ENCODE measurements at places on chromosomes 16 and 17. TPM values are rescaled to one million over a fixed set of nuclear protein-coding genes. Genes with fewer than 3 reads are reported as not detected.

Gene RAC3
- total RNA-seq: 14.0 TPM

- peak; percentile 68 for DNase-seq
Observed at GRCh38 chr17:45432405-45433158, at the start of gene ARHGAP27. Gene ARHGAP27, minus strand, starts transcription at chr17:45432870. Its CDS starts 2,591 bp downstream, at chr17:45430279.

DNA sequence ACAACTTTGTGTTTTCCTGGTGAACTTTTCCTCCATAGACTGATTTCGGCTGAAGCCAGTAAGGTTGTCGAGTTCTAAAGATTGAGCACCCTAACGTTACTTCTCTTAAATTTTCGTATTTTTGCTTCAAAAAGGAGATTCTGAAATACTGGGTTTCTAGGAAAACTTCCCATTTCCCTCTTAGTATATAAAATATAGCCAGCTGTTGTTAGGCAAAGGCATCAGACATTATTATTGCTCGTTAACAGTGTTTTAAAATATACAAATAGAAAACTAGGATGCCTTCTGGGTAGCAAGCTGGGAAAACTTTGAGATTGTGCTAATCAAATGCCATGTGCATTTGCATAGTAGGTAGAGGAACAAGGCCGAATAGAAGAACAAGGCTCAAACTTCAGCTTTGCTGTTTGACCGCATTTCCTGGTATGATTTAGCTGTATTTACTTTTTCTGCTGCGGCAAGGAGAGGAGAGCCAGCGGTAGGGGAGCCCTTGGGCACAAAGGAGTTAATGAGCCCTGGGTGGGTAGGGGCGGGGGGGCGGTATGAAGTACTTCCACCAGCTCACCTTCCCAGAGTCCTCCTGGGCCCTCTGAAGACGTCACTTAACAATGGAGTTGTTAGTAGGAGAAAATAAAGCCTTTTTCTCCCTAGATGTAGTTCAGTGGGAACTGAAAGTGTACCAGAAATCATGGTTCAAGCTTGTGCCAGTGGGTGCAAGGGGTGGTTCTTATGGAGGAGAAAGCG is 151.9 kb downstream of the MSI2 start:
- no peak for DNase-seq

DNA sequence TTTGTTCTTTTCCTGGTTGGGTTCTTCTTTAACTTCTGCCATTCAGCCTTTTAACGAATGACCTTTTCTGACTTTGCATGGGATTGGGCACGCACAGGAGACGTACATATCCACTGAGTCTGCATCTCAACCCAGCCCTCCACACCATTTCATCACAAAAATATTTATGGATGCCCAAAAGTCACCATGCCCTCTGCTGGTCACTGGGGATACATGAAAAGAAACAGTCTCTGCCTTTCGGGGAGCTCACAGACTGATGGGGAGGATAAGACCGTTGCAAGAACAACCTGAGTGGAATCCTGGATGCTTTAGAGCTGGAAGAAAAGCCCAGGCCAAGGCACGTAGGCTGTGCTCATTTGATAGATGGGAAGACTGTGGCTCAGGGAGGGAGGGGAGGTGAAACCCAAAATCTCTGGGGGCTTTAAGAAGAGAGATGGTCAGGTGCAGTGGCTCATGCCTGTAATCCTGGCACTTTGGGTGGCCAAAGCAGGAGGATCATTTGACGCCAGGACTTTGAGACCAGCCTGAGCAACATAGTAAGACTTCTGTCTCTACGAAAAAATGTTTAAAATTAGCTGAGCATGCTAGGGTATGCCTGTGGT is 7.9 kb upstream of the MT2A start:
- peak; percentile 76 for DNase-seq

- no peak for DNase-seq
Observed at GRCh38 chr16:47734081-47734857, 273.1 kb downstream of the PHKB start.

DNA sequence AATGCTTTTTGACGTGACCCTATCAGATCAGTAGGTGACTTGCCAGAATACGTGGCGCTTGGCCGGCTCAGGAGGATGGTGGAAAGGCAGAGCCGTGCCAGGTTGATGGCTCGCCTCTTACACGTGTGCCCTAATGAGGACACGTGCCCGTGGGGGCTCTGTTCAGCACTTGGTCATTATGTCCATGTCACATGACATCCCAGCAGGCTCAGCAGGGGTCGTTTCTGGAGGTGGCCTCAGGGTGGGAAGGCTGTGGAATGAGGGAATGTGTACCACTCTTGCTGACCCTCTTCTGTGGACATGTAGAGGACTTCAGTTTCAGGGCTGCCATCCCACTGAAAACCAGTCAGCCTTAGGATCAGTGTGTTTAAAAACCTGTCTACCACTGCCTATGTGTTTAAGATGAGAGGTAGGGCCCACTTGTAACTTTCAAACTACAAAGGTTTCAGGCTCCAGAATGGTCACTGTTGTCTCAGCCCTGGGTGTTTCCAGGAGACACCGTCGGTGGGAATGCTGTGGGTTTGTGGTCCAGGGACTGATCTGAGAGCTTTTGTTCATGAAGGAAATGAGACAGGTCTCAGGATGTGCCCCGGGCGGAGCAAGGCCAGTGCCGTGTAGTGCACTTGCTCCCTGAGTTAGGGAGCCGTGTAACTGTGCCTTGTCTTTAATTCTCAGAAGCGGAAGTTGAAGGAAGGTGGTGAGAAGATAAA is 12.1 kb downstream of the UBN1 start:
- peak; percentile 76 for DNase-seq

- DNase-seq: no peak
Observed at GRCh38 chr17:78882540-78883088, 20.4 kb downstream of the CEP295NL start.

GRCh38 chr16:4032768-4033167 is 83.5 kb downstream of the ADCY9 start:
- DNase-seq: peak; percentile 58

Gene CORO6
- 1.6 TPM for total RNA-seq

Gene CETP
- 10.9 TPM for total RNA-seq

Gene SLC25A10
- total RNA-seq: 28.4 TPM

Gene GCGR
- total RNA-seq: not detected

DNA sequence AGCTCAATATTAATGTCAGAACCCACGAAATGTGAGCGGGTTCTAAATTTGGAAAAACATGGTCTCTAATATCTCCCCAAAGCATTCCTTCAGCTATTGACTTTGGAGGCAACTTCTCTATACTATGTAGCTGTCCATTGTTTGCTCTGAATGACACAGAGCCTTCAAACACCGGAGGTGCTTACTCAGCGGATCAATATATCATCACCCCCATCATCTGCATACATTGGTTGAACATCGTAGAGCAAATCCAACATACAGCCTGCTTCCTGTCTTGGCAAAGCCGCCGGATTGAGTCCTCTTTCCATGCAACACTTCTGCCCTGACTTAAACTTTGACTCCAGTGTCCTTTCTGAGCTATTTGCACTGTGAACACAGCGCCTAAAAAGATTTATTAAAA is 61.3 kb downstream of the C17orf67 start:
- no peak for DNase-seq

Gene SCNN1B
- 24.2 TPM for total RNA-seq

DNA sequence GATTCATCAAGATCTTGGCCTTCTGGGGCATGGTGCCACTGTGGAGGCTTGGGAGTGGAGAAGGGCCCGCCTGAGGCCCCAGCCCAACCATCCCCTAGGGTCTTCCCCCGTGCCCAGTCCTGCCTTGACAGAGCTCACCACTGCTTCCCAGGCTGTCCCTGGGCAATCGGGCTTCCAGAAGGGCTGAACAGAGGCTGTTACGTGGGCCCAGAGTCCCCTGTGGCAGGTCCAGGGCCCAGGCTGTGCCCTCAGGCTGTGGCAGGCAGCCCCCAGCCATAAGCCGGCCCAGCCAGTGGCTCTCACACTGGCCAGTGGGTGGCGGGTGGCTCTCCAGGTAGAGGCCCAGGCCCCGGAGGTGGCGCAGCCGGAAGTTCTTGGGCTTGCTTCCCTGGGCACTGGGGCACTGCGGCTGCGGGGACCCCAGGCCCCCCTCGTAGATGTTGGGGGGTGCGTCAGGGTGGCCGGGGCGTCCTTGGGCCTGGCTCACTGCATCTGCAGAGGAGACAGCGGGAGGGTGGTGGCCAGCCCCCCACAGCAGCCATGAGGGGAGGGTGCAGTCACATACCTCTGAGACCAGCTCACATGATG is 809 bp downstream of the C16orf90 start:
- no peak for DNase-seq
